ENCODE measurements at places on chromosomes 1 and 21. TPM values are rescaled to one million over a fixed set of nuclear protein-coding genes. Genes with fewer than 3 reads are reported as not detected.

Gene DNMT3L
- total RNA-seq = not detected

- no peak overlapping the region for H3K4me3 ChIP-seq
- no peak for DNase-seq
- no peaks in the 10 kb centered on the region for H3K36me3 ChIP-seq
These were observed 61.3 kb downstream of the CLIC4 start for GRCh38 chr1:24806588-24806987.

DNA sequence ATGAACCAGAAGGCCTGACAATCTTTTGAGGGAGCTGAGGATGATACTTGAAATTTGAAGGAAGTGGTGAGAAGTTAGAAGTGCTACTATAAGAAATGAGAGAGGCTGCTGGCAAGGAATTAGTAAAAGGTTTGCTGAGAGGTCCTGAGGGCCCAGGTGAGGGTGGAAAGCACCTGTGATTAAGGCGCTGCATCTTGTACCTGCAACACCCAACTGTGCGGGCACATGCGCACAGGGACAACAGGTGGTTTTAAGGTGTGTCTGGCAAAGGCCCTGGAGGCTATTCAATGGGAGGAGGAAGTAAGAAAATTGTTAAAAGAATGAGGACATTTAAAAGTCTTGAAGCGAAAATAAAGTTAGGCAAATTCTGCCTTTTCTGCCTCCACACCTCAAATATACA is 349.3 kb downstream of the RGS7 start:
- H3K4me1 ChIP-seq = no peaks in the 10 kb centered on the region
- no peak for DNase-seq
- no peaks in the 10 kb centered on the region for H3K36me3 ChIP-seq
- no peaks in the 10 kb centered on the region for H3K27me3 ChIP-seq
- no peak overlapping the region for H3K27ac ChIP-seq

- no peaks in the 10 kb centered on the region for H3K36me3 ChIP-seq
- H3K4me3 ChIP-seq = no peak overlapping the region
- no peaks in the 10 kb centered on the region for H3K27me3 ChIP-seq
- no peaks in the 10 kb centered on the region for H3K4me1 ChIP-seq
These were observed 7.0 kb upstream of the LPAR3 start for GRCh38 chr1:84899969-84900368.

DNA sequence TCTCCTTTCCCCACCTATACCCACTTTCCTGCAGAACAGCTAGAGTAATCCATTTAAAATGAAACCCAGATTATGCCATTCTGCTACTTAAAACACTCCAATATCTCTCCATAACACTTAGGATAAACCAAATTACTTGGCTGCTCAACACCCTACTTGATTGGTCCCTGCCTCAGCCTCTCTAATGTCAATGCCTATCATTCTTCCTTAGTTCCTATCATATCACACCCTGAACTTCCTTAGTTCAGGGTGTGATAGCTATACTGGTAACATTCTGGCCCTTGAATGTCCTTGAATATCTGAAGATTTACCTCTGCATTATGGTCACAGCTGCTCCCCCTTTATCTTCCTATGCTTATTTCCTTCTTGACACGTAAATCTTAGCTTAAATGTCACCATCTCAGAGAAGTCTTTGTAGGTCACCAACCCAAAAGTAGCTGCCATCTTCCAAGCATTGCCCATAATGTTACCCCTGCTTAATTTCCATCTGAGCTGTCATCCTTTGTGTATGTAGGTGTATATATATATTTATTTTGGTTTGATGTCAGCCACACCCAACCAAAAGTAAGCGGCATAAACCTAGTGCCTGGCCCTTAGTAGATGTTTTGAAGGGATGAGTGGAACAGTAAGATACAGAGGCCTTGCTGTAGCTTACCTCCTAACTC is 379.8 kb downstream of the PTPRC start:
- no peaks in the 10 kb centered on the region for H3K27me3 ChIP-seq
- no peak overlapping the region for H3K4me3 ChIP-seq
- no peaks in the 10 kb centered on the region for H3K36me3 ChIP-seq
- DNase-seq = no peak
- no peak overlapping the region for H3K27ac ChIP-seq
- no peaks in the 10 kb centered on the region for H3K4me1 ChIP-seq

Gene RSRP1
- 428 TPM for total RNA-seq

Gene CASP9
- total RNA-seq = 15.7 TPM

DNA sequence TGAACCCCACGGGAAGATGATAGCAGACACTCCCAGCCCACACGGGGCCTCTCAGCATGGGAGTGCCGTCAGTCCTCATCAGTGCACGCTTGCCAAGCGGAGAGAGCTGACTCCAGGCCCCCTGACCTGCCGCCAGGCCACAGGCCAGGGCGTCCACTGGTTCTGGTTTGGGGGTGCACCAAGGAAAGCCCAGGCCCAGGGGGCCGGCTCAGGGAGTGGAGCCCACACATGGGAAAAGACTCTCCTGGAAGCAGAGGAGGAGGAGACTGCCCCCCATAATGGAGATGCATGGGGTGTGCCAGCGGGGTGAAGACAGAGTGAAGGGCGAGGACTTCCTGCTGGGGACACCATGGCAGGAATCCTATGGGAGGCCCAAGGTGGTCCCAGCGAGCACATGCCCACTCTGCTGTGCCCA is 6.4 kb downstream of the TRIM11 start:
- no peak overlapping the region for H3K27ac ChIP-seq
- H3K27me3 ChIP-seq = no peaks in the 10 kb centered on the region
- H3K36me3 ChIP-seq = peaks cover 71% of the 10 kb centered on the region
- DNase-seq = no peak
- H3K4me1 ChIP-seq = peaks cover 72% of the 10 kb centered on the region
- no peak overlapping the region for H3K4me3 ChIP-seq

Gene MYOG
- not detected for total RNA-seq

Gene ZNF593OS
- total RNA-seq = not detected

GRCh38 chr1:229344139-229344538 is 1.3 kb upstream of the CCSAP start:
- peaks cover 35% of the 10 kb centered on the region for H3K4me1 ChIP-seq
- no peak overlapping the region for H3K27ac ChIP-seq
- no peaks in the 10 kb centered on the region for H3K27me3 ChIP-seq
- DNase-seq = no peak
- H3K36me3 ChIP-seq = no peaks in the 10 kb centered on the region

All from CD4-positive, alpha-beta T cell (primary cell).